ENCODE measurements at places on chromosomes 2 and 18. TPM values are rescaled to one million over a fixed set of nuclear protein-coding genes. Genes with fewer than 3 reads are reported as not detected.

DNA sequence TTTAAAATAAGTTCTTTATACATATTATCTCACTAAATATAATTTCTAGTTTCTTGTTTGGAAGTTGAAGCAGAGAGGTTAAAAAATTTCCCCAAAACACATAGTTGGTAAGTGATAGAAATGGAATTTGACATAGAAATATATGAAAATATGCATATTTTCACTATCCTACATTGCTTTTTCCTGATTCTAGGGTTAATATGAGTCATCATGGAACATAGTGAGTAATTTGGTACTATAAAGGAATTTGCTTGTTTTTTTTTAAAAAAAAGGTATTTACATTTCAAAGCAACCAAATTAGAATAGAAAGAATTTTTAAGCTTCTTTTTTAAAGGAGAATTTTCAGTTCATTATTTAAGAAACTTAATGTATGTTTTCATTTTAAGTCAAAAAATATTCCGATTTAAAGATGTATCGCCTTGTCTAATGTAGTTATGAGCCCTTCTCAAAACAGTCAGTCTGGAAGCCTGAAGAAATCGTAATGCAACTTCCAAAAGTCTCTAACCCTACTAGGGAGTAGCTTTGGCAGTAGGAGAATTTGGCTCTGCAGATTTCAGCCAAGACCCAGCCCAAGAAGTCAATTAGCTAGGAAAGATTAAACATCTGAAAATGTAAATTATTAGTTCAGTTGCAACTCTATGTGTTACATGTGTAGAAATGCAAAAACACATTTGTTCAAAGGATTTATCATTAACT is 147.3 kb downstream of the RDH14 start:
- H3K27me3 ChIP-seq: no peaks in the 10 kb centered on the region

- H3K4me1 ChIP-seq: no peaks in the 10 kb centered on the region
- no peak overlapping the region for H3K4me3 ChIP-seq
- no peaks in the 10 kb centered on the region for H3K27me3 ChIP-seq
- no peak overlapping the region for H3K27ac ChIP-seq
- no peaks in the 10 kb centered on the region for H3K36me3 ChIP-seq
Measured at GRCh38 chr2:3219536-3219935, 158.1 kb downstream of the EIPR1 start.

DNA sequence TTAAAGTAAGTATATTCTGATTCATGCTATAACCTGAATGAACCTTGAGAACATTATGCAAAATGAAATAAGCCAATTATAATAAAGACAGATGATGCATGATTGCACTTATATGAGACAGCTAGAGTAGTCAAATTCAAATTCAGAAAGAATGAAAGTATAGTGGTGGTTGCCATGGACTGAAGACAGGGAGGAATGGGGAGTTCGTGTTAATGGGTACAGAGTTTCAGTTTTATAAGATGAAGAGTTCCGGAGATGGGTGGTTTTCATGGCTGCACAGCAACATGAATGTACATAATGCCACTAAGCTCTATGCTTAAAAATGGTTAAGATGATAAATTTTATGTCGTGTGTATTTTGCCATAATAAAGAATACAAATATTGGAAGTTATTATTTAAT is 751.2 kb downstream of the TSN start:
- H3K27ac ChIP-seq: no peak overlapping the region
- DNase-seq: no peak
- no peaks in the 10 kb centered on the region for H3K36me3 ChIP-seq
- no peaks in the 10 kb centered on the region for H3K4me1 ChIP-seq

- no peak overlapping the region for H3K27ac ChIP-seq
- DNase-seq: peak; percentile 74
- H3K27me3 ChIP-seq: peaks cover 42% of the 10 kb centered on the region
- no peaks in the 10 kb centered on the region for H3K36me3 ChIP-seq
Measured at GRCh38 chr2:119517433-119517832, 6.8 kb downstream of the SCTR start.

- no peaks in the 10 kb centered on the region for H3K4me1 ChIP-seq
- H3K27ac ChIP-seq: no peak overlapping the region
- no peak overlapping the region for H3K4me3 ChIP-seq
- no peak for DNase-seq
- H3K27me3 ChIP-seq: no peaks in the 10 kb centered on the region
Measured at GRCh38 chr2:163808406-163808805, 72.6 kb upstream of the FIGN start.

GPR35 gene
- 0.27 TPM for polyA plus RNA-seq

Data from GM23248 (cell line).